Bronchial epithelial cell (primary cell): ENCODE measurements at places on chromosomes 11 and 22. TPM values are rescaled to one million over a fixed set of nuclear protein-coding genes. Genes with fewer than 3 reads are reported as not detected.

DNA sequence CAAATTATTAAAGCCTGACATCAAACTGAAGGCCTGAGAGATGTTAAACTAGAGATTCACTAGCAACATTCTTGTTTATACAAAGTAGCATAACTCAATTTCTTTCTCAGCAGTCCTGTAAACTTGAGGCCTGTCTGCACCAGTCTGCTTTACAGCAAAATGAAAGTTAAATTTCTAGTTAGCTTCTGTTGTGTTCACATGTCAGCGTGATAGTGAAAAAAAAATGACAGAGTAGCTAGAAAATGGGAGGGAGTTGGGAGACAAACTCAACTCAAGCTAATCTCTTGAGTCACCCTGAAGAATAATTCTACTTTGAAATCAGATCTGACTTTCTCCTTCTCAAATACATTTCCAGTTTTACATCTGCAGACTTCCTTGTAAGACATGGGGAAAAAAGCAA, 6.5 kb downstream of the RBFOX2 start:
- DNase-seq, result peak; percentile 37

- DNase-seq, result no peak
Observed at GRCh38 chr22:45521178-45521577, 18.5 kb downstream of the FBLN1 start.

- DNase-seq, result no peak
Observed at GRCh38 chr11:76777876-76778275, 5.3 kb upstream of the TSKU start.

- DNase-seq, result no peak
Observed at GRCh38 chr11:68140496-68141245, 19.5 kb upstream of the CHKA start.

DNA sequence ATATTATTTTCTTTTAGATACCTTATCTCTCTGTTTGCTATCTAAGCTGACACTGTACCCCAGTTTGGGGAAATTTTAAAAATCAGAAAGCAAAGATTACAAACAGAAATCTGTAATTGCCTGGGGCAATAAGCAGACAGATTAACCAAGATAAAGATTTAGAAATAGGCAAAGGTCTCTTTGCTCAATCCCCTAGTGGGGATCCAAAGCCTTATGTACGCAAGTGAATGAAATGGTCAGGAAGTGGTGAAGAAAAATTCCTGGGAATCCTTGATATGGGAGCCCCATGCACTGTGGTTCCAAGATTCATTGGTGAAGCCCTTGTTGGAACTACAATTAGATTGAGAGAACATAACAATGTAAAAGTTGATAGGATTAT, 139.5 kb upstream of the GUCY1A2 start:
- no peak for DNase-seq

GRCh38 chr11:34214961-34215805, 109.8 kb downstream of the NAT10 start:
- peak; percentile 95 for DNase-seq

DNA sequence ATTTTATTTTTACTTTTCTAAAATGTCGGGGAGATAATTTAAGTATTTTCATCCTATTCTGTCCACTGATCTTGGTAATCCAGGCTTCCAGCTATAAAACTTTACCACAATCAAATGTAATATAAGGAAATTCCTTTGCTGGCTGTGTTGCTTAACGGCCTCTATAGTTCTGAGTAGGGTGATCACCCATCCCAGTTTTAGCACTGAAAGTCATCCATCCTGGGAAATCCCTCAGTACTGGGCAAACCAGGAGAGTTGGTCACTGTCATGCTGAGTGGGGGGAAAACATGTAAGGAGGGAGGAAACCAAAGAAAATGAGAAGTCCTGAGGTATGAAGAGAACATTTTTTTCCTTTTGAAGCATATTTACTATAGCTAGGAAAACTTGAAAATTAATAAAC, 12.8 kb upstream of the BACE1-AS start:
- DNase-seq, result no peak

- DNase-seq, result peak; percentile 79
Observed at GRCh38 chr11:66479394-66480116, 679 bp upstream of the DPP3 start.

DNA sequence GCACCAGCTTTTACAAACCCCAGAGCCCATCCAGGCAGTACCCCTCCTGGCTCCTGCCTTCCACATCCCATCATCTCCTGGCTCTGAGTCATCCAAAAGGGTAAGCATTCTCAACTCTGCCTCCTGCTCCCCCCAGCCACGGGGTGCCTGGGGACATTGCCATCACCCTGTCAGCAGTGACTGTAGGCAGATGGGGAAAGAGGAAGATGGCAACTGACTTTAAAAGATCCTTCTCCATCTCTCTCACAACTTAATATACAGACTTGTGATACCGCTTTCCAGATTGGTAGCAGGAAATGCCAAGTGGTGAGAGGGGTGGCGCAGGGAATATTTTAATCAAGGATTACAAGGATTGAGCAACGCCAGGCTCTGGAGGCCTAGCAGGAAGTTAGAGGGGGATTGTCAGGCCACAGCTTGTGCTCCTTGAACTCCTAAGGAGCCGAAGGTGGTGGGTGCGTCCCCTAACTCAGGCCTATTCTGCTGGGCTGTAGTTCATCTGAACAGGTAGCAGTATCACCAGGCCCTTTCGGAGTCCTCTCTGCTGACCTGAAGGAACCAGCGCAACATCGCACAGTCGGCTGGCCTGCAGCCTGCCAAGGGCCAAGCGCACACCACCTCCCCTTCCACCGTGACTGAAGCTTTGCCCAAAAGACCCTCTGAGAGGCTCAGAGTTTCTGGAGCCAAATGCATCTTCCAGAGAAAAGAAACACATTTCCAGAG, 83.3 kb downstream of the ZC3H12C start:
- peak; percentile 21 for DNase-seq

- peak; percentile 21 for DNase-seq
Observed at GRCh38 chr22:26983311-26983710, 325.9 kb downstream of the MIAT start.

DNA sequence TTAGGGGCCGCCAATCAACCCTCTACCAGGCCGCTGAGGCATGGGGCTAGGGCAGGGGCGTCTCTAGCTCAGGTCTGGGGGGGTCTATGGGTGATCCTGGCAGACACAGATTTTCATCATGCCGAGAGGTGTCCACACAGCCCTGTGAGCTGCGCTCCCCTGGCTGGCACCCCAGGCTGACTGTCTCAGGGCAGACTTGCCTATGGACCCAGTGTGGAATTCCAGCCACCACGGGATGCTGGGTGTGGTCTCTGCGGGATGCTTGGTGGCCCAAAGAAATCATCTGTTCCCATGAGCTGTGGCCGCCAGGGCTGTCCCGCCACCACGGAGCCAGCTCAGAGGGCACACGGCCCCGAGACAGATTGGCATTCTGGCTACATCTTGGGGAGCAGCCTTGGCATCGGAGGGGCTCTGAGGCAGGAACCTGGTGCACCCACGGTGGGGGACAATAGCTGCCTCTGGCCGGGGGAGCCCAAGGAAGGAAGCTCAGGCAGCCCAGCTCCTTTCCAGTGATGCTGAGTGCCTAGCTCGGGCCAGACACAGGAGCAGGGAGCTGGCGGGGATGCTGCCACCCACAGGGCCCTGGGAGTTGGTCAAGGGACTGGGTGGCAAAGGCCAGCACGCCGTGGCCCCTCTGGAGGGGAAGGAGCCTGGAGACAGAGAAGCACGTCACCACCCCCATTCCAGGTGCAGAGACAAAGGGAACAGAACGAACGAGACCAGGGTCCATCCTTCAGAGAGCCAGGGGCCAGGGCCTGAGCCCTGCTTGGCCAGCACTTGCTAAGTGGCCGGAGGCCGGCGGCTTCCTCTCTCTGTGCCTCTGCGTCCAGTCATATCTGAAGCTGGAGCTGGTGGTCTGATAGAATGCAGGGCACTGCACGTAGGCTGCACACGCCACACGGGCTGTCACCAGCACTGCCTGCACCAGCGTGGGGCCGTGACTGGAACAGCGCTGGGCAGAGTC, 64.4 kb upstream of the FGF3 start:
- no peak for DNase-seq

DNA sequence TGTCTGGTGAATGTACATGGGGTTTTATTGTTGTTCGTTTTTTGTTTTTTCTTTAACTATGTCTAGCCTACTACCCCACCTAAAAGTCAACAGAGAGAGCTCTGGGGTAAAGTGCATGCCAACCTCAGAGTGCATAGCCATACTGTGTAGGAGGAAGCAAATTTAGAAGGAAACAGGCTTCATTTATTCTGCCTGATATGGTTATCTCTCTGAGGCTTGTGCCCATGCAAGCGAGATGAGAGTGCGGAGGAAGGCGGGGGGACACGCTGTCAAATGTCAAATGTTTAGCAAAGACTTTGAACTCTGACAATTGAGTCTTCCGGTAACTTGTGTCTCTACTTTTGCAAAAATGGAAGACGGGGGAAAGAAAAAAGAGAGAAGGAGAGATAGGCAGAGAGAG, 295.5 kb downstream of the ETS1 start:
- DNase-seq, result no peak

DNA sequence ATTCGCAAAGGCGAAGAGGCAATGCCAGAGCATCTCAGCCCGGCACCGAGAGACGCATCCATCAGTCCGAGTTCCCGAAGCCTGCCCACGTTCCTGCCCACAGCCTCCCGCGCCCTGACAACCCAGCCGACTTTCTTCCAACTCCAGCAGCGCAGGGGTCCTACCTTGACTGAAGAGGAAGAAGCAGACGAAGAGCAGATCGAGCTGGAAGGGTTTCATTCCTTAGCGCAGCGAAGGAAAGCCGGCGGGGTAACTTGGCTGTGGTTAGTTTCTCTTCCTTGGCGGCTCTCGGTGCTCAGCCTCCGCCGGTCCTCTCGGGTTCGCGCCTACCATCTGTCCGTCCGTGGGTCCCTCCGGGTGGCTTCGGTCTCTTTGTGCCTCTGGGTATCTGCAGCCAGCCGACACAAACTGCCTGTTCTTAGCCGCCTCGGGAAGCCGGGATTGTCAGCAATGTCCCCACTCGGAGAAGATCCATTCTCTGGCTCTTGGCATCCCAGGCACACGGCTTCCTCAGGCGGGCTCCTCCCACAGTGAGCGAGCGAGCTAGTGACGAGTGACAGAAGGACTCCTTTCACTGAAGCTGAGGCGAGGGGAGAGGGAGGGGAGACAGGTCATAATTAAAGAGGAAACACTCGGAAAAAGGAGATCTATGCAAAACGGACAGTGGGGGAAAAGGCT, at the start of gene KIRREL3:
KIRREL3 (minus strand) TSS at position 480 of the 678 bp plus-strand sequence.
- DNase-seq, result no peak

- no peak for DNase-seq
Observed at GRCh38 chr11:86637988-86638387, 34.4 kb downstream of the ME3 start.

DNA sequence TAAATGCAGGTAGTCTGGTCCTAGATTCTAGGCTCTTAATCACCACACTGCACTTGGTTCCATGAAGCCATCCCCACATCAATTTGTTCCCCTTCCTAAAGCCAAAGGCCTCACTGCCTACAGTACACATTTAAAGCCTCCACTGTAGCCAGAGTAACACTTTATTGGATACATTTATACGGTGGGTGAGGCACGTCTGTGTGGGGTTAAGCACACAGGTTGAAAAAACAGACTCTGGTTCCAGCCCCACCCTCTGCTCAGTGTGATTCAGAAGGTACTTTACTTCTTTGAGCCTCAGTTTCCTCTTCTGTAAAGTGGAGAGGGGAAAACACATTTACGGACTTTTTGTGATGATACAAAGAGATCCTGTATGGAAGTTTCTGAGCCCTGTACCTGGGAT, 22.5 kb downstream of the DSCAML1 start:
- DNase-seq, result no peak

DNA sequence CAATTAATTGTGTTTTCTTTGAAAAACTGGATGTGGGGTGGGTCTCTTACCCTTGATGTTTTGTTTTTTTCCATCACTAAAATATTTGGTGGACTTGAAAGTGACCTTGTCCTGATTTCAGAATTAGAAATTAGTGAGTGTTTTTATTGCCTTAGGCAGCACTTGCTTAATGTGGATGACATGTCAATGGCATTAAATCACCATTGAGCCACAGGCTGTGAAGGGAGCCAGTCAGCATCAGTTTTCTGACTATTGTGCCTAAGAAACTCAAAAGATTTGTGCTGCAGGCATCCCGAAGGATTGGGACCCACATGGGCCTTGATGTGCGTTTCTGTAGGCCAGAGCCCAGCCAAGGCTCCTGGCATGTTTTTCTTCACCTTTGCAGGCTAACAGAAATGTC, 53.8 kb downstream of the SWAP70 start:
- DNase-seq, result no peak

DNA sequence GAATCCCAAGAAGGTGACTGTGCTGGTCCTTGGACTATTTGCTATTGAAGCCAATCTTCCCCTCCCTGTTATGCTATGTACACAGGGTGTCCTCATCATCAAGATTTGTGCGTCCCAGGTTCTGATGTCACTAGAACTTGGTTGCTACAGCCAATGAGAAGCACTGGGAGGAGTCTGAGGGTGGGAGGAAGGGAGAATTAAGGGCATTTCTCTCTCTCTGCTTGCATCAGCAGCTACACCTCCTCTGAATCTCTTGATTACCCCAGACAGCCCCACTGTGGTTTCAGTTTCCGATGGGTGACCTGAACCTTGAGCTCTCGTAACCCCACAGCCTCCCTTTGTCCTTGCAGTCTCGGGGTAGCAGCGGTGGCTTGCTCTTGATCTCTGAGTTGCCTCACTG, 212.4 kb upstream of the SESN3 start:
- no peak for DNase-seq

- DNase-seq, result no peak
Observed at GRCh38 chr11:75240311-75241035, at the start of gene TPBGL. TPBGL (plus strand) TSS chr11:75240774; CDS start chr11:75241050, 276 bp downstream.

DNA sequence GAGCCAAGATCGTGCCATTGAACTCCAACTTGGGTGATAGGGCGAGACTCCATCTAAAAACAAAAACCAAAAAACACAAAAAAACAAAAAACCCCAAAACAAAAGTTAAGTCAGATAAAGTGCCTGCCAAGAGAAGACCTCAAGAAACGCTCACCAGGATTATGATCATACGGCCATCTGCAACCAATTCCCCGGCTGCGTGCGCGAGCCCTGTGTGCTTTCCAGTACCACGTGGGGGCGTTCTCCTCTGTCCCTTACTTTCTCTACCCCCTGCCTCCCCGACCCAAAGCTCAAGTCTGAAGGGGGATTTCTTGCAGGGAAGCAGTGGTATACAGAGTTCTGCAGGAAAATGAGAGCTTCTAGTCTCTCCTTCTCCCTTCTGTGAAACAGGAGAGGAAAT, 10.5 kb upstream of the RPS19BP1 start:
- no peak for DNase-seq

- no peak for DNase-seq
Observed at GRCh38 chr22:25388866-25389540, 169.6 kb downstream of the CRYBB2 start.

DNA sequence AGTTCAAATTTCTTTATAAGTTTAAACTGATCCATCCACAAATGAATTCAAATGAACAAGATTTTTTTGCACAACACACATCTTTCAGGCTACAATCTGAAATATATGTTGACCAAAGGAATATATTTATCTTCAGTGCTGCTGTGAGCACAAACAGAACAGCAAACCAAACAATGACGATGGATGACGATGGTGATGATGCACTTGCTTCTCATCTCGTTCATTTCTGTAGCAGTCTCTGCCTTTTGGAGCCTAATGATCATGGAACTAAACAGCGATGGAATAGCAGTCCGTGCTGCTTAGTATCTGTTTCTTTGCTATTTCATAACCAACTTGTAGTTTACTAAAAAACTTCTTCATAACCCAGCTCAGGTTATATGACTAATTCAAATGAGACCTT, 220.7 kb upstream of the BLID start:
- no peak for DNase-seq

The SELENOH gene
- total RNA-seq, result 89.4 and 139 TPM in 2 replicates

The CSNK2A3 gene
- total RNA-seq, result 2.1 and 2.8 TPM in 2 replicates

The LYVE1 gene
- total RNA-seq, result not detected in 2 replicates

The TPBGL gene
- total RNA-seq, result not detected in 2 replicates

The CBX6 gene
- total RNA-seq, result 6.8 and 8.4 TPM in 2 replicates

The OR51B4 gene
- not detected in 2 replicates for total RNA-seq

The ACRV1 gene
- total RNA-seq, result not detected in 2 replicates

The GGTLC3 gene
- total RNA-seq, result not detected in 2 replicates

The PRR33 gene
- not detected in 2 replicates for total RNA-seq
